NCI-H1694 (cell line): ENCODE measurements at places on chromosomes 7 and 10.

GRCh38 chr7:584122-584465 is 64.4 kb upstream of the PDGFA start:
- DNase-seq: no peak

GRCh38 chr7:29914180-29914579 is 75.4 kb downstream of the SCRN1 start:
- DNase-seq: no peak

GRCh38 chr10:133378251-133379096 is 588 bp upstream of the PAOX start:
- no peak for DNase-seq

- no peak for DNase-seq
Measured at GRCh38 chr10:32939296-32940111, 18.5 kb downstream of the ITGB1 start.

DNA sequence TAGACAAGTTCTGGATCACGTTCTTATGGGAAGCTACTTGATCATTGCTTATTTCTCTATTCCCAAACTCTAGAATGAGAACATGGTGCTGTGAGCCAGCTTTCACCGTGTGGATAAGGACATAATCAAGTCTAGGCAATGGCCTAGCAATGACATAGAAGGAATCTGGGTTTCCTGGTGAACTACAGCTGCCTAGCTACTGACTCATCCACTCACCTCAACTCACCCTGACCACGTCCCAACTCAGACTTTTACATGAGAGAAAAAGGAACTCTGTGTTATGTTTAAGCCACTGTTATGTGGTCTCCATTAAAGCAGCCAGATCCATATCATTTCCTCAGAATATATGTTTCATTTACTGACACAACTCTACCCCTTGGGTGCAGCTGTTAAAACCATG is 18.8 kb upstream of the MET start:
- no peak for DNase-seq

DNA sequence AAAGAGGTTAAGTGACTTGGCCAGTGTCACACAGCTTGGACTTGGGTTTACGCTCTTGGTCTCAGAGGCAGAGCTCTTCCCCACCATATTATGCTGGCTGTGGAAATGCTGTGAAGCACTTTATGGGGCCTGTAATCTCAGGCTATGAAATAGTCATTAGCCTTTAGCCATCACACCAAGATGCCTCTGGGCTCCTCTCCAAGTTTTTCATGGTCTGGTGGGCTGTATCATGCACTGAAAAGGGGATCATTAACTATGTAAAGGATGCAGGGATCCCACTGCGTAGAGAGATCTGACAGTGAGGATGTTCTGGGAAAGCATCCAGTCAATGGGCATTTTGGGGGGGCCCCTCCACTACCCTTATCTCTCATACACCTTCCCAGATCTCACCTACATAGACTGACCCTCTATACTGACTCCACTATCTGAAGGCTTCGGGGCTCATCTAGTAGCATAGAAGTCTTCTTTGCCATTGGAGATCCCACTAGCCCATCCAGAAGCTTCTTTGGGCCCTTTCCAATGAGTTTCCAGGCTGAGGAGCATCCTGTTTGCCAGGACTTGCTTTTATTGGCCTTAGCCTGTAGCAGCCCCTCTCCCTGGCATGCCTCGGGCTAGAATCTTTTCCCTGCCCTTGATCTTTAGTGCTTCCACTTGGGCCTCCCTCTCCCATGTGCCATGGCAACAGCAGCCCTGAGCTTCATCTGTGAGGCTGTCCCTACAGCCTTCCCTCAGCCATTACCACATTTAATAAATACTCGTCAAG is 19.6 kb downstream of the FRMPD2 start:
- DNase-seq: peak; percentile 71

DNA sequence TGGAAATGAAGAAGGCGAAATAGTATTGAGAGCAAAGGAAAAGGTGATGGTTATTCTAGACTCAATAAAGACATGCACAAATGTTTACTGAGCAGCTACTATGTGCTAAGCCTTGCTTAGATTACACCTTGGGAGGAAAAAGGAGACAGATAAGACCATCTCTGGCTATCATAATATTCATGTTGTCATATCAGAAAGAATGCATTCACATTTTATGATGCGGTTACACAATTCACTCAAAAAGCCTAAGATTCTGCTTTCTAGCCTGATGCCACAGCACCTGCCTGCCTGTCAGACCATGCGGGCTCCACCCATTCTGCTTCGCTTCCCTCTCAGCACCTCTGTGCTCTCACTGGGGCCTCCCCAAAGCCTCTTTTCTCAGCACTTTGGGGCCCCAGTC is 100.9 kb downstream of the JCAD start:
- no peak for DNase-seq

DNA sequence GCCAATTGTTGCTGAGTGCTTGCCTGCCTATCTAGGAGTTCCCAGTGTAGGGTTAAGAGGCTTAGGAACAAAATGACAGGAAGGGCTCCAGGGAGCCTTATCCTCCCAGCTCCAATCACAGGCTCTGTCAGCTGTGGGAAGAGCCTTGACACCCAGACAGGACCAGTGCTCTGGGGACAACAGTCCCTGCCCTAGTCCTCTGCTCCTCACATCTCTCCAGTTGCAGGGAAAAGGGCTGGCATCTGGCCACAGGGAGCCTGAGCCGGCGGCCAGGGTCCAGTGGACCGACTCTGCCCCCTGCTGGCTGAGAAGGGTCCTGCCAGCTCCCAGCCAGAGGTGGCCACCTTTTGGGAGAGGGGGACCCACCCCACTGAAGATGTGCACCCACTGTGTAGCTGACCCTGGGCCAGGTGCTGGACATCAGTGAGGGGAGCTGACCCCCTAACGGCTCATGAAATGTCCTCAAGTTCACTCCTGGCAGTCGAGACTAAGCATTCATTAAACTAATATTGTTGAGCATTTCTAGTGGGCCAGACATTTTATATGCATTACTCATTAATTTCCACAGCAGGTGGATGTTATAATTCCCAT is 17.6 kb downstream of the DNAJB12 start:
- peak; percentile 40 for DNase-seq

DNA sequence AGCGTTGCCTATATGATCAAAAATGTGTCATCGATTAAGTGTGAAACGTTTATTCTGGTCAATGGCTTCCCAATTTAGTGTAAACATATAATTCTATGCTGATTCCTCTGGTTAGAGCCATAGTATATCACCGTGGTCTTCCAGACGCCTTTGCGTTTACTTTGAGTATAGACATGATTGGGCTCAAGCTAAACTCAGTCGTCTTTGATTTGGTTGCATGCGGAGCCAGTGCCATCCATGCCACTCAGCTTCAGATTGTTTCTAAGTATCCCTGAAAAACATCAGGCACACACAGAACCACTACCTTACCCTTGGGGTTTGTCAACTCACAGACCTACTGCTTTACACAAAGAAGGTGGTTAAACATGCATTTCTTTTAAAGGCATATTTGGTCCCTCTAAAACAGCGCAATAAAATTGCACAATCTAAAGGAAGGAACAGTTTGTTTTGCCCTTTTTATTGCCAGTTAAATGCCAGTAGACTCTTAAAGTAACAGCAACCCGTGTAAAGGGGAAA is 273.6 kb upstream of the KLF6 start:
- DNase-seq: no peak

GRCh38 chr7:15085366-15085765 is 182.8 kb upstream of the DGKB start:
- no peak for DNase-seq

GRCh38 chr7:34038816-34039470 is 133.6 kb downstream of the BMPER start:
- no peak for DNase-seq

DNA sequence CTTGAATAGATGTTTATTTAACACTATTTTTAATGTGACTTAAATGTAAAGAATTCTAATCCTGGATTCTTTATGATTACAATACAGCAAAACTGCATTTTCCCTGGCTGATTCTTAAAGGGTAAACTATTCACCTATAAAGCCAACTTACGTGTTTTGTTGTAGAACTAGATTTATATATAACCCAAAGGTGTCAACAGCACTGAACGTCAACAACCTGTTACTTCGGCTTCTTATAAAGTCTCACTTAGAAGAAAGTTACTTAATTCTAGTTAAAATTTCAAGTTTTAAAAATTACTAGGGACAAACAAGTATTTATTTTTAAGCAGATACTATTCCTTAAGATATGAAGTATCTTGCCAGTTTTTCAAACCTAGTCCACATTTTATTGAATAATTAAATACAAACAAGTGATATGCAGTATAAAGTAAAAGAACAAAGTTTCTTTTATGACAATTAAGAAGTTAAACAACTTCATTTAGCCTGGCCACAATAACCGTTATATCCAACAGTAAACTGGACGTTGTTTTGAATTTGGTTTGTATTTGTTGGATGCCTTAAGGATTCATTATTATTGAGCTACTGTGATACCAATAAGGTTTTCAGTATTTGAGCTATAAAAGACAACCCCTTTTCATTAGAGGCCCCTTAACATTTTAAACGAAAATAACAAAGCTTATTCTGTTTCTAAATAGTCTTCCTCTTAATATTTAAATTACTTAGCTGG is 83.1 kb downstream of the SNX10 start:
- DNase-seq: no peak

GRCh38 chr7:147013825-147014224 is 897.2 kb downstream of the CNTNAP2 start:
- no peak for DNase-seq

DNA sequence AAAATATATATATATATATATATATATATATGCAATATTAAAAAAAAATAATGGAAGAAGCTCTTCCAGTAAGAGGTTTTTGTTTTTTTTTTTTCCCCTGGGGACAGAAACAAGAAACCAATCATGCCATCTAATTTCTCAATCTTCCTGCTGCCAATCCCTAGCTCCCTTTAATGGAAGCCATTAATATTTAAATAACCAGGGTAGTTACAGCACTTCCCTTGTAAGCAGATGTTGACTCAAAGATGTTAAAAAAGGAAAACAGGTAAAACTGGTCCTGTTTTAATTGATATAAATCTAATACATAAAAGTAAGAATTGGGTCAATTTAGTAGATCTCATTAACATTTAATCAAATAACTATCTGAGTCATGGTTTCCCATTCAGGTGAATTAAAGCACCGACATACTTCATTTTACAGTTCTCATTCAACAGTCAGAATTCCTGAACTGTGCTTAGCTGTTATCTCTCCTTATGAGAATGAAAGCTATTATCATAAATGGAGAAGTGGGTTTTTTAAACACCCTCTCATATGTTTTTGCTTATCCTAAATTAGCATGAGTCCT is 22.6 kb downstream of the CPVL start:
- DNase-seq: no peak
